Activated CD4-positive, alpha-beta T cell treated with anti-CD3 and anti-CD28 coated beads, Interleukin-2, amount 50 U/mL, for 4 hours (primary cell): ENCODE measurements at places on chromosomes 6 and 20.

DNA sequence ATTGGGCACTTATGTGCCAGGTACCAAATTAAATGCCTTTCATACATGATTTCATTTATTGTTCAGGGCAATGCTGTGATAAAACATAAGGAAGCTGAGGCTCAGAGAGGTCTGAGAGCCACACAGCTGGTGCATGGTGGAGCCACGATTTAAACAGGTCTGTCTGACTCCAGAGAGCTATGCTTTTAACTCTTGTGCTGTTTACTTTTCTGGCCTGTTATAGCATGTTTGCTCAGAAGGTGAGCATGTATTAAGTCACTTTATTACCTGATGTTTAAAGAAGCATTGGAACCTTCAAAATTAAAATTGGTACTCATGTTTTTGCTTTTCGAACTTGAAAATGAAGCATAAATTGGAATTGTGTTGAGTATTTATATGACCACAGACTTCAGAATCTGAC is 26.8 kb downstream of the MCM8 start:
- DNase-seq = no peak

- no peak for DNase-seq
Observed at GRCh38 chr20:46713957-46714834, 4.7 kb downstream of the SLC2A10 start.

DNA sequence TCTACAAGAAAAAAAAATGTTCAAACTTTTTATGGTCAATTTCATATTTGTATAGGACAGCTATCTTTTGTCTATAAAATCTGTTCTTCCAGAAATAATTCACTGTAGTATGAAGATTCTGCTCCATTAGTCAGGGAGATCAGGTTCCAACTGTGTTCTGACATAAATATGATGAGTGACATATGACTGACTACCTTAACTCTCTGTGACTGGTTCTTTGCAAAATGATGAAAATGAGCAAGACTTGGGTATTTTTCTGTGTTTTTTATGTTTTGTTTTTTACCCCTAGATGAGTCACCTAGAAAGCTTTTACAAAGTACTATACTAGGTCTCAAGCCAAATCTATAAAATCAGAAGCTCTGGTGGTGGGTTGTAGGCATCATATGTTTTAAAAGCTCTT is 229.6 kb downstream of the MMUT start:
- DNase-seq = no peak

DNA sequence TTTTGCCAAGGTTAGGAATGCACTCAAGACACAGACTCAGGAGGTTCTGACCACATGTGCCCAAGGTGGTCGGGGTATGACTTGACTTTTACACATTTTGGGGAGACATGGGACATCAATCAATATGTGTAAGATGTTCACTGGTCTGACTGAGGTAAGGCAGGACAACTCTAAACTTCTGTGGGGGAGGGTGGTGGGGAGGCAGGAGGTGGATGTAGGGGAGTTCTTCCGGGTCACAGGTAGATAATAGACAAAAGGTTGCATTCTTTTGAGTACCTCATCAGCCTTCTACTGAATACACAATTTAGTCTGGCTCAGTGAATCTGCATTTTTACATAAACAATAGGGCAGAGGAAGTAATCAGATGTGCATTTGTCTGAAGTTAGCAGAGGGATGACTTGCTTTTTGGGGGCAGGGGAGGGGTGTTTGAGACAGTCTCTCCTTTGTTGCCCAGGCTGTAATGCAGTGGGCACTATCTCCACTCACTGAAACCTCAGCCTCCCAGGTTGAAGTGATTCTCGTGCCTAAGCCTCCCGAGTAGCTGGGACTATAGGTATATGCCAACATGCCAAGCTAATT is 10.9 kb downstream of the ECHDC1 start:
- DNase-seq = no peak

- no peak for DNase-seq
Observed at GRCh38 chr6:169225131-169225576, 28.5 kb downstream of the THBS2 start.

DNA sequence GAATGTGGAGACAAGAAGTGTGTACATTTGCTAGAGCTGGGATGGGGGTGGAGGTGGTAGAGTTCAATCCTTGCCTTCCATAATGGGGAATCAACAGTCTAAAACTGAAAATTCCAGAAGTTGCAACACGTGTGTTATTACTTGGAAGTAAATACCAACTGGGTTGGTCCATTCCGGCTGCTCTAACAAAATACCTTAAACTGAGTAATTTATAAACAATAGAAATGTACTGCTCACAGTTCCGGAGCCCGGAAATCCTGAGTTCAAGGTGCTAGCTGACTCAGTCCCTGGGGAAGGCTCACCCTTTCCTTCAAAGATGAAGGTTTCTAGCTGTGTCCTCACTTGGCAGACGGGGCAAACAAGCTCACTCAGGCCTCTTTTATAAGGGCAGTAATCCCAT is 59.0 kb downstream of the RIN2 start:
- no peak for DNase-seq

- DNase-seq = no peak
Observed at GRCh38 chr6:11865680-11866300, 87.2 kb upstream of the ADTRP start.

DNA sequence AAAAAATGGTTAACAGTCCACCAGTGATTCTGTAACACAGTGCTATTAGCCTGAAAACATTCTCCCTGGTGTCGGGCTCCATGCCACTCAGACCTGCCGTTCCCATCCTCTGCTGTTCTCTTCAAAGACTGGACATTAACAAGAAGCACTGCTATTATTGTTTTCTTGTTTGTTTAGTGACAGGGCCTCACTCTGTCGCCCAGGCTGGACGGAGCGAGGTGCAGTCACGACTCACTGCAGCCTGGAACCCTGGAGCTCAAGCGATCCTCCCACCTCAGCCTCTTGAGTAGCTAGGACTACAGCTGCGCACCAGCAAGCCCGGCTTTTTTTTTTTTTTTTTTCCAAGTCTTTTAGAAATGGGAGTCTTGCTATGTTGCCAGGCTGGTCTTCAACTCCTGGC is 9.6 kb downstream of the RMND1 start:
- DNase-seq = no peak

DNA sequence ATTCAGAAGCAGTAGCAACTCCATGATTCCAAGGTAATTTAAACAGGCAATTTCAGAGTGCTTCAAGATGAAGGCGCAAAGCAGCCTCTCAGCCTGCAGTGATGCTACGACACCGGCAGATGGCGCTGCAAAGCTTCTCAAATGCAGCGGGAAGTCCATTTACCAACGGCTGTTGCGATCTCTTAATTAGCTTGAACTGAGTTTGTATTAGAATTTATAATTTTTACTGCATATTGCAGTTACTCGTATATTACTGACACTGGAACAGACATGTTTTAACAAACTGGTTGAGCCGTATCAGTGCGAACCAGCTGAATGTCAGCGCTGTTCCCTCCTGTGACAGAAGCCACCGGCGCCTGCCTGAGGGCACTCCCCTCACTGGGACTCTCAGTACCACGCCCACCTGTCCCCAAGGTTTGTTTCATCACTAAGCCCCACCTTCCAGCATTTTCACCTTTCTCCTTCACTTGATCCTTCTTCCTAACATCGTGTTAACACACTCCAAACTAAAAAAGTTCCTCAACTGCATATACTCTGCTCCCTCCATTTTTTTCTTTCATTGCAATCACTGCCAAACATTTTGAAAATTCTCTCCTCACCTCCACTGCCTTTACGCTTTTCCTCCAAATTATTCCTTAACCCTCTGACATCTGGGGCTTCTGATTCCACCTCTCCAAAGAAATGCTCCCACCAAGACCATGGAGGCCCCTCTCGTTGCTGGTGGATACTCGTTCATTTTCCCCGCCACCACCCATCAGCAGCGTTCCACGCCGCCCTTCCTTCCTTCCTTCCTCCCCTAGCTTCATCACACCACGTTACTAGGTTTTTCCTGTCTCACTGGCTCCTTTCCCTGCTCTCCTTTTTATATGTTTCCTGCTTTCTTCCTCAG is 14.5 kb downstream of the GNL1 start:
- peak; percentile 72 for DNase-seq

DNA sequence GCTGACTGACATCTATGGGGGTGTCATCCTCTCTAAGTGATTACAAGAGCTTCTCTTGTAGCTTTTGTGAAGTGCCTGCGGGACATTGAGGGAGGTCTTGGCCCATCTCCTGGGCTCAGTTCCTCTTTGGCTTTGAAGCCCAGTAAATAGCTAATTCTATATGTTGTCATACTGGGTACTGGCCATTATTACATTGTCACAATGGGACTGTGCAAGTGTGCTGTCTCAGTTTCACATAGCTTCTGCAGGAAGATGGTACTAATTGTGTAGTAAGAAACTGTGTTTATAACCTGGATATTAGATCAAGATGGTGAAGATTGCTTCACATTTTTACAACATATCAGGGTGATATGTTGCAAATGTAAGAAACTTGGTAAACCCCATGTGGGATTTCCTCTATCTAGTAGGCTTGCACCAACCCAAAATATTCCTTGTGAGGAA is 19.9 kb downstream of the SPINT3 start:
- no peak for DNase-seq

DNA sequence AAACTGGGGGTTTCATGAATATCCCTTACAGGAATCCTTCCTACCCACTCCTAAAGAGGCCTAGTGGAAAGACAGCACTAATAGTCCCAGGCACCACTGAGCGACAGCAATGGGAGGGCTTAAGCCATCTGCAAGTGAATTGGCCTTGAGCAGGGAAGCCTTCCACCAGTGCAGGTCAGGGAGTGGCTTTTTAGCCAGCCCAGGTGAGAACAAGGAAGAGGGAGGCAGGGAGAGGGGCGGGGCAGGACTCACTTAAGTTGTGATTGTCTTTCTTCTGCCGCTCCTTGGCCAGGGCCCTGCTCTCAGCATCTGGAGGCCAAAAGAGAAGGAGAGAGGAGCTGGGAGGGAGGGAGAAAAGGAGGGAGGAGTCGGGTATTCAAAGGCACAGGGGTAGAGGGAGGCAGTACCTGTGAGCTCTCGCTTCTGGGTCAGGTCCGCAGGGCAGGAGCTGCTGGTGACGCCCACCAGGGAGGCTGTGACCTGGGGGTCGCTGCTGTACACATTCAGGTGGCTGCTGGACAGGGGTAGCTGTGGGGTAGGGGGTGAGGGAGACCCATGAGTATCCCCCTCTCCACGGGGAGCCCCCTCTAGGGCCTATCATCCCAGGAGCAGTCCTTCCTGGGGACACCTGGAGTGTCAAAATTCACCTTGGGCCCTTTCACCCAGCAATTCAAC is 47.8 kb downstream of the TFEB start:
- DNase-seq = no peak

GRCh38 chr6:74268815-74269599 is 573.0 kb downstream of the CD109 start:
- DNase-seq = no peak

GRCh38 chr20:17518339-17519052 is 12.7 kb downstream of the BFSP1 start:
- DNase-seq = no peak

DNA sequence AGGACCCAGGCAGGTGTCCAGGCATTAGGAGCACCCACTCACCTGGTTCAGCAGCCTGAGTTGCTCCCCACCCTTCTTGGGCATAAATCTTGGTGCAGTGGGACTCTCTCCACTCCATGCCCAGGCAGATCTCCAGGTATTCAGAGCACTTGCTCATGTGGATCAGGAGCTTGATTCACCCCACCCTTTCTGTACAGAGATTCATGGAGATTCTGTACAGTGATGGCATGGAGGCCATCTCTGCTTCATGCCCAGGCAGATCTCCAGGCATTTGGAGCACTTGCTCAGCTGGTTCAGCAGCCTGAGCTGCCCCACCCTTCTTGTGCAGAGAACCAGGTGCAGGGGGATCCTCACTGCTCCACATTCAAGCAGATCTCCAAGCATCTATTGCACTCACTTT is 44.1 kb downstream of the BEND6 start:
- no peak for DNase-seq

DNA sequence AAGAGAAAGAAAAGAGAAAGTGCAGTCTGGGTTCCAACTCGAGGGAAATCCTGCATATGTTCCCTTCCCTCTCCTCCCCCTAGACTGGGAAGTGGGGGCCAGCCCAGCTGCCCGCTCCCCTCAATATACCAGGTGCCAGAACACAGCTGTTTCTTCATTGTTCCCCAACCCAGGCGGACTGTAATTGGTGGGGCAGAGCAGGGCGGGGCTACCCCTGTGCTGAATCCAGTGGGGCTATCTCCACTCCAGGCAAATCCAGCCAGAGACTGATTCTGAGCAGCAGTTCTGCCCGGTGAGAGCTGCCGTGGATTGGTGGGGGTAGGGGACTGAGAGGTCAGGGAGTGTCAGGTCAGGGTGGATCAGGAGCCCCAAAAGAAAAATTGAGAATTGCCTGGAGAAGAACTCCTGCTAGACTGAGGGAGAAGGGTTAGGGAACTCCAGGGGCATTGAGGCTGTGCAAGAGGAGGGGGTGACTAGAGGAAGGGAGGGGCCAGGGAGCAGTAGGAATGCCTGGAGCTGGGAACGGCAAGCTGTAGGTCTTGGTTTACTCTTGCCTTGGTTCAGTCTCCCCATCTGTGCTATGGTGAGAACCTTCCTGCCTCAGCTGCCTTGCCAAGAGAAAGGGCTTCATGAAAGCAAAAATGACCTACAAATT is at the start of gene MYMX:
MYMX (plus strand) TSS at position 250 of the 655 bp plus-strand sequence. CDS start 546 bp downstream, outside the sequence.
- no peak for DNase-seq

GRCh38 chr20:46967646-46968045 is 73.0 kb downstream of the EYA2 start:
- DNase-seq = no peak

DNA sequence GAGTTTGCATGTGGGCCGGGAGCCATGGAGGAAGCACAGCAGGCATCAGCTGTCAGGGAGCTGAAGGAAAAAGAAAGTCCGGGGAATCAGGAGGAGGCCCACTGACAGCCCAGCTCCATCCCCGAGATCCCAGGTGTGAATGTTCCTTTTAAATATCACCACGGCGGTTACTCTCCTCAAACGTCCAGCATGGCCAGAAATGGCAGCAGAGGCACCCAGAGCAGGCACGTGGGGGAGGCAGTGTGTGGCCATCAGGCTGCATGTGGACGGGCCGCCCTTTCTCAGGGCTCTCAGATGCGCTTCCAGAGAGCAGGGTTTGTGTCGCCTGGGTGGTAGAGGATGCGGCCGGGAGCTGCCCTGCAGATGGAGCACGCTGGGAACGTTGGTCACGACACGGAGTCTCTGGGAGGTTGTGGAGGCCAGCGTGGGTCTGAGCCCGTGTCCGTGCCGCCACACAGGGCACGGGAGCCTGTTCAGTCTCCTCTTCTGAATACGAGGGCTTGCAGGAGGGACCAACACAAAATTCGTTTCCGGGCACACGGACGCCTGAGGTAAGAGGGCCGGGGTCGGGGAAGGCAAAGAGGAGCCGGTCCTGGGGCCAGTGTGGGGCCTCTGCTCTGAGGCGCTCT is 45.3 kb upstream of the DACT2 start:
- DNase-seq = no peak

DNA sequence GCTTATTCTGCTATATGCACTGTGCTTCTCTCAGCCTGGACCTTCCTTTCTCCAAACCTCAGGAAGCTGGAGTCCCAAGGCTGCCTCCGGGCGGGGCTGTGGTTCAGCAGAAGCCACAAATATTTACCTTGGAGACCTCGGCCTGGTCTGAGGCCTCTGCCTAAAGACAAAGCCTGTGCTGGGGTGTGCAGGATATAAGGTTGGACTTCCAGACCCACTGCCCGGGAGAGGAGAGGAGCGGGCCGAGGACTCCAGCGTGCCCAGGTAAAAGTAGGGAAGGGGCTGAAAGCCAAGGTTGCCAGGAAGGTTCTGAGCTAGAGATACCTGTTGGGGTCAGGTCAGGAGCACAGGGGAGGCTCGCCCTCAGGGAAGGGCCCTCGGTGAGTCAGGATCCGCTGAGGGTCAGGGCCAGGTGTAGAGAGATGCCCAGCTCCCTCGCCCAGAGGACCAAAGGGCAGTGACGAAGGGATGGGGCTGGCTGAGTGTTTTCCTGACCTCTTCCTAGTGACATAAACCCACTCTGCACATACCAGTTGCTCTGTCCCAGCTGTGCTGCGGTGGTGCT is at the start of gene BPIFB1:
BPIFB1 (plus strand) TSS at position 224 of the 565 bp plus-strand sequence. CDS start 2,860 bp downstream, outside the sequence.
- no peak for DNase-seq
